ENCODE measurements at places on chromosomes 1 and 21.
A peak's percentile ranks its signal among the peaks of the same experiment; 100 is the strongest.

DNA sequence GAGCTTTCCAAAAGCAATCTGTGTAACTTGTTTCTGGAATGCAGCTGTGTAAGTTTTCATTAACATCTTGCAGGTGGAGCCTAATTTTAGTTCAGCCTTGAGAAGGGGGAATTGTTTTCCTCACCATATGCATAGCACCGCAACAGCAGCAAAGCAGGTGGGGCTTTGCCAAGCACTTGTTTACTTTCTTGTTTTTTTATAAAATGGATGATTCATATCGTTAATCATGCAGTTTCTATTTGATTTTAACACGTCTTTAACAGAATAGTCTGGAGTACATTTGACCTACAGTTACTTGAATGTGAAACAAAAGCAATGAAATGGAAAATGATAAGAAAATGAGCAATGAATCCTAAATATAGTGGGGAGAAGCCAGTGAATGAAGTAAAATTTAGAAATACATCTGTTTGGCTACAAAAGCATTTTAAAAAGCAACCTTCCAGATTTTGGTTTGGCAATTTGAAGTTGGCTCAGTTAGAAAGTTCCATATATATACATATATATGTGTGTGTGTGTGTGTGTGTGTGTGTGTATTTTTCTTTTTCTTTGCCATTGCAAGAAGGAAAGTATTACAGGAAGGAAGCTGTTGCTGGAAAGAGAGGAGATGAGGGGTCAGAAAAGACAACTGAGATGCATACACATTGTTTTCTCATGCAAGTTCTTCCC lies 119.0 kb upstream of the ADGRL2 start:
- no peak for DNase-seq

DNA sequence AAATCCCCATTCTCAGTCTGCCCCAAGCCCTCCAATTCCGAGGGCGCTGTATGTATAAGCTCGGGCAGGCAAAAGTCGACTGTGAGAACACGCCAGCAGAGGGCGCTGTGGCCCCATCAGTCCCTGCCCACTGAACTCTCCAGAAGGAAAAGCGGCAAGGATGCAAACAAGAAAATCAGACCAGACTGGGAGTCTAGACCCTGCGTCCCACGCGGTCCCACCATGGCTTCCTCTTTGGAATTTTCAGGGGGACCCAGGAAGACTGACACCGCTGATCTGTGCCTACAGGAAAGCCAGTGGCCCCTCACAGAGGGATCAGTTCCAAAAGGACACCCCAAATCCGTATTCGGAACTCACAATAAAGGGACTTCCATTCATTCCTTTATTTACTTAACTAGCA lies 19.5 kb downstream of the TEX35 start:
- peak; percentile 89 for DNase-seq

DNA sequence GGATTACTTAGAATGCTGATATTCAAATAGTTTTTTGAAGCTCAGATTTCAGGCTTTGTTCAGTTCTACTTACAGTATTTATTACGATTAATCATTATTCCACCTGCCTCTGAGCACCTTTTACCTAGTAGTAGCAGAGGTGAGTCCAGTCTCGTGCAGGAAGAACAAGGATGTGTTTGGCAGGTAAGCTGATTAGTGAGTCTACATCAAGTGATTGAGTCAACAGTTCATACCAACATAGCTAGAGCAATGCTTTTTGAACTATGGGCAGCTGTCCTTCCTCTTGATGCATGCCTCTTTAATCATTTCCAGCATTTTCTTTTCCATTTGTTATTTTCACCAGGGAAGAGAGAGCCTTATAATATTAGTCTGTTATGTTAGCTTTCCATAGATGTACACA lies 838.9 kb downstream of the USP25 start:
- no peak for DNase-seq

GRCh38 chr21:20789729-20790500 lies 208.3 kb upstream of the NCAM2 start:
- no peak for DNase-seq

- no peak for DNase-seq
These were observed 1.1 kb downstream of the ICMT start for GRCh38 chr1:6234502-6235295.
